ENCODE measurements at places on chromosomes 7 and 10.

DNA sequence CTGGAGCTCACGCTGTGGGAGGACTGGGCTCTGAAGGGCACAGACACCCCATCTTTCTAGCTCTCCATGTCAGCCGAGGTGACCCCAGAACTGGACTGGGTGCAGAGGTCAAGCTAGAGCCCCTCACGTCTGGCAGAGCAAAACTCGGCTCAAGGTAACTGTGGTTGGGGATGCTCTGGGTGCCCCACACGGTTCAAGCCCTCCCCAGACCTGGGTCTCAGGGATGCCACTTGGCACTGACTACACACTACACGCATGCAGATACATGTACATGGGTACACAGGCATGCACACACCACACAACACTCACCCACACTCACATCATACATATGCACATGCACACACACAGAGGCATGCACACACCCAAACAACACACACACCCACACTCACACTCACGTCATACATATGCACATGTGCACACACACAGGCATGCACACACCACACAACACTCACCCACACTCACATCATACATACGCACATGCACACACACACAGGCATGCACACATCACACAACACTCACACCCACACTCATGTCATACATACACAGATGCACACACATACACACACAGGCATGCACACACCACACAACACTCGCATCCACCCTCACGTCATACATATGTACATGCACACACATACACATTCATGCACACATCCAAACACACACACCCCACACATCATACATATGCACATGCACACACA lies 219.3 kb downstream of the DNAJB6 start:
- no peak for DNase-seq

GRCh38 chr10:87702973-87703294 lies 43.3 kb downstream of the PAPSS2 start:
- no peak for DNase-seq

- DNase-seq, result no peak
These were observed 50.8 kb downstream of the CYTH3 start for GRCh38 chr7:6221340-6222319.

DNA sequence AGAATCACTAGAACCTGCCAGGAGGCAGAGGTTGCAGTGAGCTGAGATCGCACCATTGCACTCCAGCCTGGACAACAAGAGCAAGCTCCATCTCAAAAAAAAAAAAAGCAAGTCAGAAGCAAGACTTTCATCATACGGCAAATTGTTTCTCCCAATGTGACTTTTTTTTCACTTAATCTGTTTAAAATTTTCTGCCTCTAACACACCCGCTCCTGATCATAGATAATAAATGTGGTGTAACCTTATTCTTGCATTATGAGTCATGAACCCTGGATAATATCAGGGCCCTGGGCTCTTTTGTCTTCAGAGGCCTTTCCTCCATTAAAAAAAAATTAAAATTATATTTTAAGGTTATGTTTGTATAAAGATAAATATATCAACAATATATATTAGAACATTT lies 111.4 kb upstream of the JCAD start:
- DNase-seq, result no peak

DNA sequence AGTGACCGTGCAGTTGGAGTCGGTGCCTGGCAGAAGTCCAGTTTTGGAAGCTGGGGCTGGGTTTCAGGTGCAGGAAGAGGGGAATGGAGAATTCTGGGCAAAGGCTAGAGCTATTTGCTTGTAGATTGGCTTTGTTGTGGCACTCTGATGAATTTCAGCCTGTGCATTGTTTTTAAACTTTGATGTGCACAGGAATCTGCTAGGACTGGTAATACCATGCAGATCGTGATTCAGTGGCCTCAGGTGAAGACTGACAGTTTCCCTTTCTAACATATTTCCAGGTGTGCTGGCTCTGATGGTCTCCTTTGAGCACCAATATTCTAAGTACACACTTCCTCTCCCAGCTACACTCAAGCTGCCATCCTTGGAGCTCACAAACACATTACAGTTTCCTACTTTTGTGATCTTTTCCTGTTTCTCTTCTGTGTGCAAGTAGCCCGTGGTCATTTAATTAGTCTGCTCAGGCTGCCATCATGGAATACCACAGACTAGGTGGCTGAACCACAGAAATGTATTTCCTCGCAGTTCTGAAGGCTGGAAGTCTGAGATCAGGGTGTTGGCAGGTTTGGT lies 55.6 kb downstream of the NOC3L start:
- no peak for DNase-seq

GRCh38 chr7:106166651-106167342 lies 54.7 kb upstream of the SYPL1 start:
- no peak for DNase-seq

- DNase-seq, result no peak
These were observed 384.2 kb upstream of the LRGUK start for GRCh38 chr7:133742709-133743538.

DNA sequence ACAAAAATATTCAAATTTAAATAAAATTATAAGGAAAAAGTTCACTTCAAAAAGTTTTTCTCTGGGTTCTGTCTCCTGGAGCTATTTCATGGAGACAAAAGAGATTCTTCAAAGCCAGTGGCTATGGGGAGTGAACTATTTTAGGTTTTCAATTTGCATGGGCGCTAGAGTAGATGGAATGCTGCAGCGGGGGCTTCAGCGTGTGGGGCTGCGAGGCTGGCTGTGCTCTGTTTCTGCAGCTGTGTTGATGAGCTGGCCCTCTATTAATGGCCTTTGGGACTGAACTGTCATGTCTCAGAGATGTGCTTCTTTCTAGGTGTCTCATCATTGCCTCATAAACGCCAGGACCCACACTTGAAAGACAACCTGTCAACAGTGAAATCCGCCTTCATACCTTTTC lies 108.4 kb upstream of the NPY start:
- no peak for DNase-seq

GRCh38 chr7:132614428-132615318 lies 38.4 kb upstream of the PLXNA4 start:
- DNase-seq, result no peak

- peak; percentile 87 for DNase-seq
These were observed 84.7 kb downstream of the TMEM178B start for GRCh38 chr7:141158561-141158960.

- DNase-seq, result no peak
These were observed 430.1 kb upstream of the ETV1 start for GRCh38 chr7:14419531-14419930.

DNA sequence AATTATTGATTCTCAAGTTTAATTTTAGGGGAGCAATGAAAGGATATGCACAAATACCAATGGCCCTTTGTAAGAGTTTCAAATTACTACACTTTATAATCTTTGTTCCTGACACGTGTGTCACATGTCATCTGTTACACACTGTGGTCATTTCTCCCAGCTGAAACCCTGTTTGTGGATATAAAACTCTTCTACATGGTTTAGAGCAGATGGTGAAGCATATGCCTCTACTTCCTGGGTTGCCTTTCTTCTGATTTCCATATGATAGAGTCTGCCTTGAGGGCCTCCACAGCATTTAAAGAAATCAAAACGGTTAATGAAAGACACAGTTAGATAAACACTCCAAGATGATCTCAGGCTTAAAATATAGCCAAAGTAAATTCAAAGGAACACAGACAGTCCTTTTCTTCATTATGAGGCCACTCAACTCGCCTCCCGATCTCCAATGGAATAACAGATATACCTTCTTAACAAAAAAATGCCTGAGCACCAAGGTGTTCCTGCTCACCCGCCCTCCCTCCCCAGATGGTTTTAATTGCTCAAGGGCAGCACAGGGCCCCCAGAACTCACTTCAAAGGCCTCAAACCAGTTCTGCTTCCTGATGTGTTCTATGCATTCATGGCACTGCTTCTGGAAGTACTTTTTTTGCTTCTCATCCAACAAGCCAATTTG lies 75.0 kb downstream of the CPVL start:
- no peak for DNase-seq

GRCh38 chr10:126598009-126598408 lies 72.5 kb downstream of the C10orf90 start:
- no peak for DNase-seq

DNA sequence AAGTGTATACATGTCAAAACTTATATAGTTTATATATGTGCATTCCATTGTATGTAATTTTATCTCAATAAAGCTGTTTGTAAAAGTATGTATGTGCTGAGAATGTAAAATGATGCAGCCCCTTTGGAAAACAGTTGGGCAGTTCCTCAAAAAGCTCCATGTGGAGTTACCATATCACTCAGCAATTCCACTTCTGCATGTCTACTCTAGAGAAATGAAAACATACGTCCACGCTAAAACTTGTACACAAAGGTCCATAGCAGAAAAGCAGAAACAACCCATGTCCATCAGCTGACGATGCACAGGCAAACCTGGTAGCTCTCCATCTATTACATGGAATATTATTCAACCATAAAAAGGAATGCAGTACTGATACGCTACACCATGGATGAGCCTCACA lies 8.3 kb upstream of the RGS10 start:
- no peak for DNase-seq

DNA sequence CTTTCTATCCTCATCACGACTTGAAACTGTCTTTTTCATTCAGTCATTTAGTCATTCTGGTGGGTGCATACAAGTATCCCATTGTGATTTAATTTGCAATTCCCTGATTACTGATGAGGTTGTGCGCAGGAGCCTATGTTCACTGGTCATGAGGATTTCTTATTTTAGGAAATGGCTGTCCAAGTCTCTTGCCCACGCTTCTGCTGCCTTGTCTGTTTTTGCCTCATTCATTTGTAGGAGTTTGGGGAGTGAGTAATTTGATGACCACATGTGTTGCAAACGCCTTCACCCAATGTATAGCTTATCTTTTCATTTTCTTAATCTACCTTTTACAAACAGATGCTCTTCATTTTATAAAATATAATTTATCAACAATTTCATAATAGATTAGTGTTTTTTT lies 127.3 kb downstream of the ARHGAP22 start:
- no peak for DNase-seq

DNA sequence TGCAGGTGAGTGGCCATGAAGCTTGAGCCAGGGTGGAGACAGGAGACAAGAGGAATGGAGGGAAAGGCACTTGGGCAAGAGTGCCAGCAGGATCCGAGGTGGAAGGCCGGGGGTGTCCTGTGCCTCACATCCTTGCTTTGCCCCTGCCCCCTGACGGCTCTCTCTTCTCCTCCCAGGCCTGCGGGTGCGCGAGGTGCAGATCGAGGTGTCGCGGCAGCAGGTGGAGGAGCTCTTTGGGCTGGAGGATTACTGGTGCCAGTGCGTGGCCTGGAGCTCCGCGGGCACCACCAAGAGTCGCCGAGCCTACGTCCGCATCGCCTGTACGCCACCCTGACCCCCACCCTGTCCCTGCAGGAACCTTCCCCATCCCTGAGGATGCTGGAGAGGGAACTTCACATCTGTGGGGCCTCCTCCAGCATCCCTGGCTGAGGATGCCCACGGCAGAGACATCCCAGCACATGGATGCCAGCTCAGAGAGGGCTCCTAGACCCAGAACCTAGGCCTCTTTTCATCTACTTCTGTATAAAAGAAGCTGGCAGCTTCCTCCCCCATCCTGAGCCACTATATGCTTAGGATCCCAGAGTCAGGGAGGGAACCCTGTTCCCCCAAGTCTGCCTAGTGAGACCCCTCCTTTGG lies 34.4 kb upstream of the SLC29A3 start:
- no peak for DNase-seq

GRCh38 chr10:113142601-113143362 lies 192.7 kb downstream of the TCF7L2 start:
- DNase-seq, result no peak

- DNase-seq, result no peak
These were observed 86.1 kb upstream of the DNAJB6 start for GRCh38 chr7:157250605-157251228.

- DNase-seq, result no peak
These were observed 33.5 kb upstream of the TARP start for GRCh38 chr7:38306914-38307313.

GRCh38 chr7:69968969-69969556 lies 370.8 kb downstream of the AUTS2 start:
- DNase-seq, result no peak

GRCh38 chr7:69684369-69685292 lies 86.4 kb downstream of the AUTS2 start:
- no peak for DNase-seq

GRCh38 chr10:70052462-70053217 lies at the start of gene MACROH2A2:
Gene MACROH2A2, plus strand, starts transcription at chr10:70052846. Its CDS starts 22,813 bp downstream, at chr10:70075659.
- DNase-seq, result no peak

- DNase-seq, result no peak
These were observed 299.2 kb upstream of the LRGUK start for GRCh38 chr7:133827707-133828623.

GRCh38 chr7:31192986-31193385 lies 140.9 kb downstream of the ADCYAP1R1 start:
- no peak for DNase-seq

GRCh38 chr7:87312215-87312865 lies 33.1 kb upstream of the CROT start:
- no peak for DNase-seq

- DNase-seq, result no peak
These were observed 271.6 kb downstream of the ELFN1 start for GRCh38 chr7:1941464-1942242.

GRCh38 chr10:129135624-129136023 lies 331.4 kb upstream of the MGMT start:
- no peak for DNase-seq

- DNase-seq, result no peak
These were observed 133.3 kb upstream of the SAMD8 start for GRCh38 chr10:74977913-74978847.

DNA sequence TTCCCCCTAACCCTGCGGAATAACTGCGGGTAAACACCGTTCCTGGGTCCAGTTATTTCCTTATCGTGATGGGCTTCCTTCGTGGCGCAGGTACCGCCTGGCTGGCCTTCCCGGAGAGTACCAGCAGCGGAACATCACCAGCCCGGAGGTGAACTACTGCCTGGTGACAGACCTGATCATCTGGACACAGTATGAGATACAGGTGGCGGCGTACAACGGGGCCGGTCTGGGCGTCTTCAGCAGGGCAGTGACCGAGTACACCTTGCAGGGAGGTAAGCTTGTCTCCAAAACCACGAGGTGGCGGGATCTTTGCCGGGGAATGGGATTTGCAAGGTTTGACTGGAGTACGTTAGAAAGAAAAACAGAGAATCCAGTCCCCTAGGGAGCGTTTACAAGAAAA lies 665.0 kb upstream of the FOXK1 start:
- no peak for DNase-seq

DNA sequence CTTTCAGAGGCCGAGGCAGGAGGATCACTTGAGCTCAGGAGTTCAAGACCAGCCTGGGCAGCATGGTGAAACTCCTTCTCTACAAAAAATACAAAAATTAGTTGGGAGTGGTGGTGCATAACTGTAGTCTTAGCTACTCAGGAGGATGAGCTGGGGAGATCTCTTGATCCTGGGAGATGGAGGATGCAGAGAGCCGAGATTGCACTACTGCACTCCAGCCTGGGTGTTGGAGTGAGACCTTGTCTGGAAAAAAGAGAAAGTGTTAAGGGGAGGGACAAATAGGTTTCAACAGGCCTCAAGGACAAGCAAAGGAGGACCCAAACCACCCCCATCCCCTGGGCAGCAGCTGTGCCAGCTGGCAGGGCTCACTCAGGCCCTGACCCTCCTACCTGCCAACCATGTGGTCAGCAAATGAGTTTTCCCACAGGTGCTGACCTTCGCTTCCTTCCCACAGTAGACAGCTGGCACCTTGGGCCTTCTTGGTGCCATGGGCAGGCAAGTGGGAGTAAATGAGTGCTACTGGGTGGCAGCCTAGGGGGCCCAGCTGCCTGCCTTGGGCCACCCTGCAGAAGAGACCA lies 5.5 kb upstream of the PNLIPRP2 start:
- DNase-seq, result no peak

GRCh38 chr7:128442356-128442755 lies 13.3 kb upstream of the HILPDA start:
- DNase-seq, result no peak

- DNase-seq, result no peak
These were observed 44.6 kb upstream of the C1QL3 start for GRCh38 chr10:16566202-16566805.

Measured in brain pericyte (primary cell).